Stimulated activated CD4-positive, alpha-beta T cell treated with anti-CD3 and anti-CD28 coated beads, Interleukin-15, amount 100 ng/mL, for 1 hour (primary cell): ENCODE measurements at places on chromosomes 16 and 17.

GRCh38 chr17:50266384-50267073 lies 7.7 kb upstream of the TMEM92 start:
- no peak for DNase-seq

DNA sequence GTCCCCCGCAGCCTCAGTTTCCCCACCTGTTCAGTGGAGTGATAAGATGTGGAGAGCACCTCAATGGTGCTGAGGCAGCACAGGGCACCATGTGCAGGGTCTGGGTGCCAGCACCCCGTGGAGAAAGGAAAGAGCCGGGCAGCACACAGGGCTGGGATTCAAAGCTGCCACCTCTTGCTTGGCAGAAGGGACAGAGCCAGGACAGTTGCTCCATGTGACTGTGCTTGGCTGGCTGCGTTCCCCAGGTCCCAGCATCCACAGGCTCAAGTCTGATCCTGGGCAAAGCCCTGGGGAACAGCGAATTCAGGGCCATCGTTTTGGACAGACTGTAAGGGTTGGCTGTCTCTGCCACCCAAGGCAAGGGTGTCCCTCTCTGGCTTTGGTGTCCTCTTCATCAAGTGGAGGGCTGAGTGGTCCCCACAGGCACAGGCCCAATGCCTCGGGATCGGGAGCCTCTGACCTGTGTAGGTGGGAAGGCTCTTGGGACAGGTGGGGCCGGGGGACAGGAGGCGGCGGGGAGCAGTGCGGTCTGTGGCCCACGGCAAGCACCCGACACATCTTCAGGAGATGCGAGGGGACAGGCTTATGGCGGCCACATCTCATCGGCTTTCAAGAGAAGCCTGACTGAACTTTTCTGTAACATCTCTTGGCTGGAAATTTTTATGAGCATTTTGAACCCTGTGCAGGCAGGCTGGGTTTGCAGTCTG lies 8.5 kb downstream of the ZNF469 start:
- DNase-seq: no peak

GRCh38 chr17:83068641-83069570 lies 10.5 kb upstream of the METRNL start:
- no peak for DNase-seq

DNA sequence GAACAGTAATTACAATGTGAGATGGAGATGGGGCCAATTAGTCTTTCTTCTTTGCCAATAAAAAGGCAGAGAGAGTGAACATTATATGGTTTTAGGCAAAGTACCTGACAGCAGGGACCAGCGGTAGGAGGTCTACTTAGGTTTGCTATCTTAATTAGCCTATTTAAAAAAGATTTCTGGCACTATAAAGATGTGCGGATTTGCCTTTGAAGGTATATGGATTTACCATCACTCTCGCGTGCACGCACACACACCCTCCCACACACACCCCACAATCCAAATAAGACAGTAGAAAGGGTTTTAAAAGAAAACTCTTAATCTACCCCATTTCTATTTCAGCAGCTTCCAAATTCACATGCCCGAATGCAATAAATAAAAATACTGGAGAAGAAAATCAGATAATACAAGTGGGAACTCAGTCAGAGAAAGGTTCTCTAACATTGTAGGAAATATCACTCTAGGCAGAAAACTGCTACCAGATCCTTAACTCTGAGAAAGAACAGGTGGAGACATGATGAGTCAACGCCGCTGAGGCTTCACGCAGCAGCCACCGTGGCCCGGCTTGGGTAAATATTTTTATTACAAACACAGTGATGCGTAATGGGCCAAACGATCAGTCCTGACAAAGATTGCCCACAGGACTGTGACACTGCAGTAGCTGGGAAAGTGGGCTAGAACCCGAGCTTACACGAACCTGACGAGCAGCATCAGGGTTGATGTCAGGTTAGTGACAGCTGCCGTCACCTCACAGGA lies 66.6 kb upstream of the AXIN2 start:
- no peak for DNase-seq

DNA sequence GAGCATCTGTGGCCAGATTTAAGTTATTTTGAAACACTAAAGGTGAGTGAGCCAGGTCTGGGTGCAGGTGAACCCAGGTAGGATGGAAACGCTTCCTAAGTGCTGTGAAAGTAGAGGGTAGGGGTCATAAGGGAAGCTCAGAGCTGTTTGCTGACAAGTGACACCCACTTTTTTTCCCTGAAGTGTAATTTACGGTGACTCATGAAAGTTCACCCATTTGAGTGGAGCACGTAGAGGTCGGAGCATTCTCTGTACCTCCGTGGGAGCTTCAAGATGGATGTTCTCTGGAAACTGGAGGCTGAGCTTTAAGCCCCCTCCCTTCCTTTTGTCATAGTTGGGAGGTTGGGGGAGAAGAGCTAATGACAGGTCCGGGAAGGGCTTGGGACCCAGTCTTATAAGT lies 44.3 kb downstream of the MPRIP start:
- no peak for DNase-seq

DNA sequence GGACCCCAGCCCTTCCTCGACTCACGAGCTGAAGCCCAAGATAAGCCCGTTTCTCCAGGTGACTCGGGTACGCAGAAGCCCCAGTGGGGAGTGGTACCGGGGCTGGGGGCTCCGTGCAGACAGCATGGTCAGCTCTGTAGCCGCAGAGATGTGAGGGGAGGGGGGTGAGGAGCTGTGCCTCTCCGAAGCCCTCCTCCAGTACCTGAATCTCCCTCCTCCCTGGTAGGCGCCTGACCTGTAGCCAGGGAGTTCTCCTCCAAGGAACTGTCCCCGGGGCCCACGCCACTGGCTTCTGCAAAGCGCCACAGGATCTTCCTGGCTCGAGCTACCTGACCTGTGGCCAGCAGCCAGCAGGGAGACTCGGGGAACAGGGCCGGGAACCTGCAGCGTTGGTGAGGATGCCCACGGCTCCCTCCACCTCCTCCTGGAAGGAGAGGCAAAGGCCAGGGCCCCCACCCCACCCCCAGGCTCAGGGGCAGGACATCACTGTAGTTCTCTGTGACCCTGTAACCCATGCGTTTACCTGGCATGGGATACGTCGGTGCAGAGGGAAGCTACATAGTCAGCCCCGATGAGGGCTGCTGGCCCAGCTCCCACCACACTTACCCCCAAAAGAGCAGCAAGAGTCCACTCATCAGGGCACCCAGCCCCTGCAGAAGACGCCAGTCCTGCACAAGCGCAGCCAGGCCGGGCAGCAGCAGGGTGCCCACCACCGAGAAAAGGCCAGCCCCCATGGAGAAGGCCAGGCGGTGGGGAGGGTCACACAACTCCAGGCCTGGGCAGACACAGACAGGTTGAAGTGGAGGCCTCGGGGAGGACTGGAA lies 1.7 kb downstream of the SLC22A31 start:
- no peak for DNase-seq

- DNase-seq: no peak
Observed at GRCh38 chr17:4527134-4527533, 28.1 kb downstream of the MYBBP1A start.

- DNase-seq: no peak
Observed at GRCh38 chr16:31335431-31335830, 19.5 kb upstream of the ITGAX start.

- DNase-seq: no peak
Observed at GRCh38 chr16:69554495-69554894, 11.3 kb upstream of the NFAT5 start.

- no peak for DNase-seq
Observed at GRCh38 chr16:26667307-26667706, 399.4 kb upstream of the C16orf82 start.

DNA sequence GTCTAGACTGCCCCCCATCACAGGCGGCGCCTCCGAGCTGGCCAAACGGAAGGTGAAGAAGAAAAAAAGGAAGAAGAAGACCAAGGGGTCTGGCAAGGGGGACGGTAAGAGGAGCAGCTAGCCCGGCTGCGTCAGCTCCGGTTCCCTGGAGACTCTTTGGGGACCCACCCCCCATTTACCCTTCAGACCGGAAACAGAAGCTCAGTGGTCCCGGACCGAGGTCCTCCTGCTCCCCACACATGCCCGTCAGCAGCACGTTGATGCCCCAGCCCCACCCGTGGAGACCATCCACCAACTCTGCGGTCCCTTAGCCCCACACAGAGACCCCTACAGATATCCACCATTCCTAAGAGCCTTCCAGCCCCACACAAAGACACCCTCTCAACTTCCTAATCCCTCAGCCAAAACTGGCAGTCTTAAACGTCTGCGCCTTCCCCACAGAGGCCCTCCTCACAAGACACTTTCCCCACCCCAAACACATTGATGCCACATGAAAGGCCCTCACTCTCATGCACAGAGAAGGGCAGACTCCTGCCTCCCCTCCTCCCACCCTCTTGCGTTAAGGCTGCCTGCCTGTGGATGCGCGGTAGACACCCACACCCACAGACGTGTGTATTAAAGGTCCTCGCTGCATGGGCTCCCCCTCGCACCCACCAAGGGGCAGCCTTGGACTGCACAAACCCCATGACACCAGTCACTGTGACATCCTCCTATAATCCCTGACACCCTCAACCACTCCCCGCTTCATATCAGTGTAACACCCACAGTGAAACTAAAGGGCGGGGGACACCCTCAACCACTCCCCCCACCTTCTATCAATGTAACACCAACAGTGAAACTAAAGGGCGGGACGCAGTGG lies 58.2 kb upstream of the RPH3AL start:
- DNase-seq: peak; percentile 40

GRCh38 chr16:85291302-85292148 lies 179.3 kb upstream of the CIBAR2 start:
- DNase-seq: no peak

GRCh38 chr16:54268766-54269165 lies 17.8 kb downstream of the IRX3 start:
- no peak for DNase-seq

- no peak for DNase-seq
Observed at GRCh38 chr17:18187821-18188761, 4.5 kb downstream of the ALKBH5 start.

GRCh38 chr16:7088711-7089110 lies 243.9 kb upstream of the RBFOX1 start:
- no peak for DNase-seq

DNA sequence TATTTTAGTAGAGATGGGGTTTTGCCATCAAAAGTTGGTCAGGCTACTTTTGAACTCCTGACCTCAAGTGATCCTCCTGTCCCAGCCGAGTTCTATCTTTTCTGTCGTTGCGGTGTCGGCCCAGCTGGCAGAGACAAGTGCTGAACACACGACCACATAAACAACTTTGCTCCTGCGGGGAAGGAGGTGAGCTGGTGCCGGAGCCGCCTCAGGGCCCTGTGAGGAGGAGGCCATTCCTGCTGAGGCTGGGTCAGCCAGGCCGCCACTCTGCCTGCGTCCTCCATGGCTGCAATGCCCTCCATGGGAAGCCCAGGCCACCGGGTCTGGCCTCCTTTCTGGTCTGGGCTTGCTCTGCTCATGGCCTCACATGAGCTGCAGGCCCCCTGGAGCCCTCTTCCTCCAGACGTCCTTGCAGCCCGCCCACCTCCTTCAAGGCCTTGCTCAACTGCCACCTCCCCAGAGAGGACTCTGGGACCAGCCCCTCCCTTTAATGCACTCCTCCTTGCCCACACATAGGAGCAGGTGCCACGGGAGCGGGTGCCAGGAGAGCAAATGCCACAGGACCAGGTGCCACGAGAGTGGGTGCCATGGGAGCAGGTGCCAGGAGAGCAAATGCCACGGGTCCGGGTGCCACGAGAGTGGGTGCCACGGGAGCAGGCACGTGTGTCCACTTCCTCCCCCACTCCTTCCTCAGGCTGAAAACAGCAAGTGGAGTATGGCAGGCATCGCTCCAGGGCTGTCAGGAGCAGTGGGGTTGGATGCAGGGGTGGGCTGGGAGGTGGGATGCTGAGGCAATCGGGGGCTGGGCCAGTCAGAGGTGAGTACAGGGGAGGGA lies 28.4 kb upstream of the CBFA2T3 start:
- DNase-seq: no peak

GRCh38 chr17:35895636-35896587 lies 15.8 kb upstream of the CCL5 start:
- no peak for DNase-seq

- DNase-seq: no peak
Observed at GRCh38 chr16:57144027-57144426, 41.8 kb downstream of the PSME3IP1 start.

- DNase-seq: no peak
Observed at GRCh38 chr17:76198702-76199101, 41.6 kb downstream of the RNF157 start.

GRCh38 chr17:36527621-36528250 lies 6.9 kb downstream of the MYO19 start:
- DNase-seq: no peak

DNA sequence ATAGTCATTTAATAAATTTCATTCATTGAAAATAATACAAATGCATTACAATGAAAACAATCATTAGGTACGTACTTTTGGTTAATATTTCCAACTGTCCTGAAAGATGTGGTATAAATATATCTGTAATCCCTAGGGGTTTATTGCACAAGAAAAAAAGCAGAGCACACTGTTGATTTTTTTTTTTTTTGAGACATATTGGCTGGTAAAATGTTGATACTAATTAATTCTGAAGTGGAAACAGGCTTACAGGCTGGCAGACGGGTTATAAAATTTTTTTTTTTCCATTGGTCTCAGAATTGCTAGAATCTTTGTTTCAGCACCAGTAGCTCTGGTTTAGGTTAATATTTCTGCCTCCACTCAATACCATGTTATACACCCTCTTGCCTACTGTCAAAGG lies 193.6 kb downstream of the MAP2K6 start:
- DNase-seq: no peak

DNA sequence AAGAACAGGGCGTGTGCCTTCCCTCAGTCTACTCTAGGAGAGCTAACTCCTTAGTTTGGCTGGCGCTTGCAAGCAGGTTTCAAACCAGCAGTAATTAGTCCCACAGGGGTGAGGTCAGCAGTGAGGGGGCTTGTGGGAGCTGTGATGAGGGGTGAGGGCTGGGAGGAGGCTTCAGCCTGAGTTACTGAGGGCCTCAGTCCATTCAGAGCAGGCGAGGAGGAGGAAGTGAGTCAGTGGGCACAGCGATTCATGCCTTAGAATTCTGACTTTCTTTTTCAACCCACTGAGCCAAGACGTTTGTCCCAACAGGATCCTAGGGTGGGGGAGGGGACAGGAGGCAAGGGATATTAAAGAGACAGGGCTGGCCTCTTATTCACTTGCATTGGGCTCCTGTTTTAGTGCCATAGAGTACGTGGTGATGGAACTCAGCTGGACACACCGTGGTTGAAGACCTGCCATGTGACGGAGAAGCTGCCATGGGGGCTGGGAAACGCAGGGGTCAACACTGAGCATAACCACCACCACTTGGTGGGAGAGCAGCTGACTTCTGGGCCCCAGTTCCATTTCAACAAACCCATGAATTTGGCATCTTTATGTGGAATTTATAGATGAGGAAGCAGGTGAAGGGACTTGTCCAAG lies 8.3 kb upstream of the ITGA3 start:
- DNase-seq: no peak

- DNase-seq: no peak
Observed at GRCh38 chr17:82301916-82302567, 15.4 kb downstream of the CD7 start.
